Astrocyte (in vitro differentiated cells and primary cell): ENCODE measurements at places on chromosomes 6 and 20. TPM values are rescaled to one million over a fixed set of nuclear protein-coding genes. Genes with fewer than 3 reads are reported as not detected.

DNA sequence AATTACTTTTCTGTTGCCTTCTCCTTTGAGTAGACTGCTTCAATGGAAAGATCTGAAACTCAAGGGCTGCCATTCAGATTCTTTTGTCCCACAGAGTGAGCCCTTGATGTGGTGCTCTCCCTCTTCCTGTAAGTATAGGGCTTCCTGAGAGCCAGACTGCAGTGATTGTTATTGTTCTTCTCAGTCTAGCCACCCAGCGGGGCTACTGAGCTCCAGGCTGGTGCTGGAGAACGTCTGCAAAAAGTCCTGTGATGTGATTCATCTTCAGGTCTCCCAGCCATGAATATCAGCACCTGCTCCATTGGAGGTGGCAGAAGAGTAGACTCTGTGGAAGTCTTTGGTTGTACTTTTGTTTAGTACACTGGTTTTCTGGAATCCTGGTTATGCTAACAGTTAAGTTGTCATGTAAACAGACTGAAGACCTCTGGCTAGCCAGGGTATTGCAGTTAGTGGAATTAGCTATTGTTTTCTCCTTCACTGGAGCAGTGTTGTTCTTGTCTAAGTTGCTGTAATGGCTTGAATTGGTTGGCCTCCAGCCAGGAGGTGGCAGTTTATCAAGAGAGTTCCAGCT is 240.9 kb downstream of the COL12A1 start:
- no peaks in the 10 kb centered on the region for H3K36me3 ChIP-seq
- H3K27me3 ChIP-seq = no peaks in the 10 kb centered on the region
- no peak overlapping the region for H3K4me3 ChIP-seq
- DNase-seq = no peak
- H3K4me1 ChIP-seq = no peaks in the 10 kb centered on the region
- no peak overlapping the region for H3K27ac ChIP-seq

DNA sequence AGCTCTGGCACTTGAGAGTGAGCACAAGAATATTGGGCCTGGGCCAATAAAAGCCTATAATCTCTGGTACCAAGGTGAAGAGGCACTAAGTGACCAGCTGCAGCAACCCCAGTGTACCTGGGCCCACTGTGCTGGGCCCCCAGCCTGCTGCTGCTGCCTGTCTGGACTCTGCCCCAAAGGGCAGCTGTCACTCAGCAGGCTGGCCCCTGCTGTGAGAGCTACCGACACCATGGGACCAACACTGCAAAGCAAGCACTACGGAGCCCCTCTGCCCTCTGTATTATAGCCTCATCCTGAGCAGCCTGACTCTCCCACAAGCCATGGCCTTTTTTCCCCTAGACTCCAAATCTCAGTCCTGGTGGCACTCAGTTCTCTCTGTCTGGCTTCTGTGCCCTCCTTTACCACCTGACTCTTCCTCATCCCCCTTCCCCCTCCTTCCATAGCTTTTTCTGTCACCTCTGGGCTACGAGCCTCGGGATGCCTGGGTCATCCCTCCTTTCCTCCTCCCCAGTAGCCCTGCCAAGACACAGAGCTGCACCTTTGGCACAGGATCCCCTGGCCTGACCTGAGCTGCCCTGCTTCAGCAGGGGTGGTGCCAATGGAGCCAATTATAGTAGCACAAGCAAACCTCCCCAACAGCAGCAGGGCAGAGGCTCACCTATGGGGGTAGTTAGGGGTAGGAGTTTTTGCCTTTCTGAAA is 14.2 kb downstream of the RRP36 start:
- H3K27ac ChIP-seq = no peak overlapping the region
- H3K4me3 ChIP-seq = no peak overlapping the region
- DNase-seq = no peak
- peaks cover 13% of the 10 kb centered on the region for H3K36me3 ChIP-seq
- no peaks in the 10 kb centered on the region for H3K27me3 ChIP-seq

The RNF144B gene
- 3.6 and 7.2 TPM in 2 replicates for total RNA-seq

DNA sequence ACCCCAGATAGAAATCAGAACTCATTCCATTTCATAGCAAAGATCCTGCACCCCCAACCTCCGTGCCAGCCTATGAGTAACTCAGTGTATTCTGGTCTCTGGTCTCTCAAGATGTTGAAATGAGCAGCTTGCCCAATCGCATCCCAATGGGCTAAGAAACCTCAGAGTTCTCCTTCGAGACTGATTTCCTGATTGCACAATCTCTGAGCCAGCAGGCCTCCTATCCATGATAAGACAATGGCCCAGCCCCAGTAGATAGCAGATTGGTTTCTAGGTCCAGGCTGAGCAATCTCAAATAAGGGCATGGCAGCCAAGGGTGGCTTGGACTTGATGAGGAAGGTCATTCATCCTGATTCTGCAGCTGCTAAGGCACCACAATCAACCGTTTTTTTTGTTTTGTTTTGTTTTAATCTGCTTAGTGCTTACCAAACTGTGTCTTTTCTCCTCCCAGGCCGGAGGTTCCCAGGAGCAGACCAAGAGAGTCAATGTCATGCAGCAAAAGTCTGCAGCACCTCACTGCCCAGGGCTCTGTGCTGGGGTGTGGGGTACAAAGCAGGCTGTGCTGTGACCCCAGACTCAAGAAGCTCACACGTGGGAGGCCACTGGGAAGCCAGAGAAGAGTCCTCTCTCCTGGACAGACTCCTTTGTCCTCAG is 125.1 kb upstream of the NXT1 start:
- DNase-seq = peak; percentile 69
- H3K4me3 ChIP-seq = no peak overlapping the region
- H3K27ac ChIP-seq = no peak overlapping the region
- H3K27me3 ChIP-seq = no peaks in the 10 kb centered on the region
- H3K4me1 ChIP-seq = no peaks in the 10 kb centered on the region
- H3K36me3 ChIP-seq = no peaks in the 10 kb centered on the region

GRCh38 chr6:168050881-168051586 is 28.0 kb downstream of the FRMD1 start:
- no peak overlapping the region for H3K27ac ChIP-seq
- no peaks in the 10 kb centered on the region for H3K4me1 ChIP-seq
- no peak overlapping the region for H3K4me3 ChIP-seq

The ABCF1 gene
- 58.1 and 60.3 TPM in 2 replicates for total RNA-seq

GRCh38 chr6:36692220-36692619 is 5.4 kb upstream of the RAB44 start:
- H3K36me3 ChIP-seq = peaks cover 4% of the 10 kb centered on the region
- no peak overlapping the region for H3K4me3 ChIP-seq
- H3K4me1 ChIP-seq = no peaks in the 10 kb centered on the region
- no peak overlapping the region for H3K27ac ChIP-seq
- no peaks in the 10 kb centered on the region for H3K27me3 ChIP-seq

DNA sequence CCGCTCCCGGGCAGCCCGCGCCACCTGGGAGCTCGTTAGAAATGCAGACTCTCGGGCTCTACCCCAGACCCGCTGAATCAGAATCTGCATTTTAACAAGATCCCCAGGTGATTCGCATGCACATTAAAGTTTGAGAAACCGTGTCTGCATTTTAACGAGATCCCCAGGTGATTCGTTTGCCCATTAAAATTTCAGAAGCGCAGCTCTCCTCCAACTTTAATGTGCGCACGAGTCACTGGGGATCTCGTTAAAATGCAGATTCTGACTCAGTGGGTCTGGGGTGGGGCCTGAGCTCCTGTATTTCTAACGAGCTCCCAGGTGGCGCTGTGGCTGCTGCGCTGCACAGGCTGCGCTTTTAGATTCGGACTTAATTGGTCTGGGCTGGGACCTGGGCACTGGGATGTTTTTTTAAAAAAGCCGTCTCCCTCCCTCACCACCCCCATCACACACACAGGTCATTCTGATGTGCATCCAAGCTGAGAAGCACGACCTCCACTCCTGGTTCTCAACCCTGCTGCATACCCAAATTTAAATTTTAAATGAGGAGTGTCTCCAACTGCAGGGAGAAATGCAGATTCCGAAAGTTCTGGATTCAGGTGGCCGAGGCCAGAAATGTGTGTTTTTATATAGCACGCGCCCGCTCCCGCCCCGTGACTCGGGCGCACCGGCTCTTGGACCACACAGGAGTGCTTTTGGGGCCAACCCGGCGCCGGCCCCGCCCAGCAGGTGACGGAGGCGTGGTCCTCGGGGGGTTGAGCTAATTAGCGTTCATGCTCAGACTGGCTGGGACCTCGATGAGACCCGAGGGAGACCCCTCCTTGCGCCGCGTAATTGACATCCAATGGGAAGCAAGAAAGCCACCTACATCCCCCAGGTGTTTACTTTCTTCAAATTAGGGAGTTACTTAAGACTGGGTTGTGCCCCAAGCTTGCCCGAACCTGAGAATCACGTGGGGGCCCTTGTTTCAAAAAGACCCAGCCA is 85.8 kb downstream of the ZFP64 start:
- peak overlapping the region; percentile 81 for H3K4me3 ChIP-seq
- H3K36me3 ChIP-seq = no peaks in the 10 kb centered on the region
- no peaks in the 10 kb centered on the region for H3K27me3 ChIP-seq
- DNase-seq = peak; percentile 47
- H3K4me1 ChIP-seq = peaks cover 14% of the 10 kb centered on the region

- no peaks in the 10 kb centered on the region for H3K36me3 ChIP-seq
- H3K27ac ChIP-seq = peak overlapping the region; percentile 64
- H3K27me3 ChIP-seq = peaks cover 11% of the 10 kb centered on the region
- DNase-seq = peak; percentile 85
- peak overlapping the region; percentile 36 for H3K4me3 ChIP-seq
Measured at GRCh38 chr20:46814366-46815232, 80.0 kb upstream of the EYA2 start.

DNA sequence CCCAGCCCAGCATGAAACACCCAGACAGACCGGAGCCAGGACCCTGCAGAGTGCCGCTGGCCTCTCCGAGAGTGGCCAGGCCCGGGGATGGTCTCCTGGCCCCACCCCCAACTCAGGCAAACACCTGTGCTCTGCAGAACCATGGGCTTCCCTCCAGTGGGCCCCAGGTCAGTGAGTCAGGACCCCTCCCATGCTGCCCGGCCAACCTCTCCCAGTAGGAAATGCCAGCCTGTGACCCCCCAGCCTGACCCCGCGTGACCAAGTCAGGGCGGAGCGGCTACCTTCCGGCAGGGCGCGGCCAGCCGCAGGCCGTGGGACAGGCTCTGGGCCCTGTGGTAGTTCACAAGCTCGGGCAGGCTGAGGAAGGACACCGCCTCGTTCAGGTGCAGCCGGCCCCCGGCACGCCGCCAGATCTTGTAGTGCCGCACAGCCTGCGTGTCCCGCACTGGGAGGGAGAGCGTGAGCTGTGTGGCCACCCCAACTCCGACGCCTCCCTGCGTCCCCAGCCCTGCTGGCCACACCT is 3.2 kb downstream of the PTK6 start:
- H3K36me3 ChIP-seq = no peaks in the 10 kb centered on the region
- H3K4me1 ChIP-seq = peaks cover 8% of the 10 kb centered on the region

The CALHM5 gene
- 1.8 and 1.9 TPM in 2 replicates for total RNA-seq

DNA sequence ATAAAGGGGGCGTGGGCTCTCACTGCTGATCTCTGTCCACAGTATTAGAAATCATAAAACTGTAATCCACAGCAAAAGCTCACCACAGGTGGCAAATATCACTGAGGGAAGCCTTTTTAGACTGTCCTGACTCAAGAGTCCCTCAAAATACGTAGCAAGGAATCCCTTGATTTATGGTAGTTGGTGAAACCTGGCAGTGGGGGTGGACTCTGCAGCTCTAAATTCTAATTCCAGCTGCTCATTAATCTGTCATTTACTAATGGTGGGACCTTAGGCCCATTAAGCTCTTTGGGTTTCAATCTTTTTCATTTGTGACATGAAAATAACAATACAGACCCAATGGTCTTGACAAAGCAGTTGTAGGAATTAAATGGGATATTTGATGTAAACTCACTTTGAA is 32.3 kb downstream of the GMDS start:
- no peaks in the 10 kb centered on the region for H3K36me3 ChIP-seq
- no peaks in the 10 kb centered on the region for H3K27me3 ChIP-seq
- no peak overlapping the region for H3K27ac ChIP-seq
- peaks cover 2% of the 10 kb centered on the region for H3K4me1 ChIP-seq

The SLC17A2 gene
- total RNA-seq = not detected in 2 replicates

The NRM gene
- total RNA-seq = 12.2 and 12.8 TPM in 2 replicates

The KHDC1L gene
- not detected in 2 replicates for total RNA-seq

DNA sequence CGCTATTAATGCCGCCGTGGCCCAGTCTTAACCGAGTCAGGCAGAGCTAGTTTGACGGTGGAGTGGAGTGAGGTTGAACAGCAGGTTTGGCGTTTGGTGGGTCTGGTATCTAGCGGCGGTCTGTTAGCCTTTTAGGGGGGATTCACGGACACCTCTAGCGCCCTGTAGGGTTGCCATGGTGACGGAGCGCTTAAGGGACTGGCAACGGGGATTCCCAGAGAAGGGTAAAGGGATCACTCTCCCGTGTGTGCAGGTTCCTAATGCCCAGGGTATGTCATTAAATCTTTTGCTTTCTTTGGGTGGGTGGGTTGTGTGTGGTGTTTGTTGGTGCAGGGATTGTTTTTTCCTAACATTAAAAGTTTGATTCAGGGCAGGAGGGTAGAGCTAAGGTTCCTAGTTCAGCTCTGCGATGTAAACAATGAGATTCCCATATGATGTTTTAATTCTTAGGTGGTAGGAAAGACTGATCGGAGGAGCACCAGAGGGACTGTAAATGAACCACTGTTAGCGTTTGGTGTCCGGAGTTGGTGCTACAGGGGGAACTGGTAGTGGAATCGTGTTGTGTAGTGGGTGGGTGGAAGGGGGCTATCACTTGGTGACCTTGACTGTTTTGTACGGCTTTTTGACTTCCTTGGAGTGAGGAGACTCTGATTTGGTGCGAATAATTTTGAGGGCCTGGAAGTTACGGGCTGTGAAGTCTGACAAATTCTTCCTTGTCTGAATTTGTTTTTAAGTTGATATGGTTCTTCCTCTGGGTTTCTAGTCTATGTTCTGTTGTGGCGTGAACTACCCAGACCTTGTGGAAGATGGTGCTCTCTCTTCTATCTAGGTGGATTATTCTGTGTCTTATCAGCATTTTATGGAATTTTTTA is 5.0 kb downstream of the BRD2 start:
- peaks cover 24% of the 10 kb centered on the region for H3K4me1 ChIP-seq
- peaks cover 48% of the 10 kb centered on the region for H3K36me3 ChIP-seq
- peak overlapping the region; percentile 92 for H3K4me3 ChIP-seq
- DNase-seq = no peak
- peak overlapping the region; percentile 63 for H3K27ac ChIP-seq

- no peaks in the 10 kb centered on the region for H3K36me3 ChIP-seq
- H3K27me3 ChIP-seq = no peaks in the 10 kb centered on the region
- H3K27ac ChIP-seq = no peak overlapping the region
- no peak for DNase-seq
Measured at GRCh38 chr6:94651239-94651638, 926.1 kb upstream of the MANEA start.

- no peak overlapping the region for H3K27ac ChIP-seq
- H3K27me3 ChIP-seq = no peaks in the 10 kb centered on the region
- no peaks in the 10 kb centered on the region for H3K36me3 ChIP-seq
- no peak overlapping the region for H3K4me3 ChIP-seq
Measured at GRCh38 chr6:15263780-15264374, 18.0 kb downstream of the JARID2 start.

DNA sequence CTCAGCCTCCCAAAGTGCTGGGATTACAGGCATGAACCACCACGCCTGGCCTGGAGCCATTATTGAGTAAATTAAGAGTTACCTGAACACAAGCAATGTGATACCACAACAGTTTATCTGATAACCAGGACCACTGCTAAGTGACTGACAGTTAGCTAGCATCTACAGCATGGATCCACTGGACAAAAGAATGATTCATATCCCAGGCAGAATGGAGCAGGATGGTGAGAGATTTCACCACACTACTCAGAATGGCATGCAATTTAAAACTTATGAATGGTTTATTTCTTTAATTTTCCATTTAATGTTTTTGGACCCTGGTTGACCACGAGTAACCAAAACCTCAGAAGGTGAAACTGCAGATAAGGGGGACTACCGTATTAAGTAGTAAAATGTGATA is 48.6 kb downstream of the RALGAPA2 start:
- H3K36me3 ChIP-seq = no peaks in the 10 kb centered on the region
- no peak for DNase-seq
- H3K27ac ChIP-seq = no peak overlapping the region
- H3K4me1 ChIP-seq = no peaks in the 10 kb centered on the region
- H3K27me3 ChIP-seq = no peaks in the 10 kb centered on the region

The RIPPLY2 gene
- total RNA-seq = not detected in 2 replicates
